ENCODE measurements at places on chromosomes 5 and 9. TPM values are rescaled to one million over a fixed set of nuclear protein-coding genes. Genes with fewer than 3 reads are reported as not detected.

The SLC6A19 gene
- 0.23 TPM for total RNA-seq

The PCDHA1 gene
- not detected for total RNA-seq

The GABRA6 gene
- total RNA-seq, result not detected

DNA sequence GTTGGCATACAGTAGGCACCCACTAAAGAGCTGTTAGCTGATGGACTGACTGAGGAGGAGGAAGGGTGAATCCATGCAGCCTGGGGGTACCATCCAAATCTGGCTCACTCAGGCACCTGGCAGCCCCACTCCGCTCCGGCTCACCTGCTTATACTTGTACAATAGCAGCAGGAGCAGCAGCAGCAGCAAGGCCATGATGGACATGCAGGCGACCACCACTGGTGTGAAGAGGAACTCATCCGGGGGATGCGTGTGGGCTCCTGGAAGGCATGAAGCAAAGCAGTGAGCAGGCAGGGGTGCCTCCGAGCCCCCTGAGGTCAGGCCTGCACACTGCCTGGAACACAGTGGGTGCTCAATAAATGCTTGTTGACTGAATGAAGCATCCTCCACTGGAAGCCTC lies 18.3 kb downstream of the CSF1R start:
- peak; percentile 51 for DNase-seq

The TMEM161B gene
- 11.6 TPM for total RNA-seq

- no peak for DNase-seq
Observed at GRCh38 chr5:151627650-151628049, 36.5 kb upstream of the FAT2 start.

GRCh38 chr5:125719681-125720347 lies 703.4 kb upstream of the GRAMD2B start:
- DNase-seq, result no peak

GRCh38 chr9:676780-677438 lies 164.6 kb upstream of the DMRT1 start:
- no peak for DNase-seq

The NSMF gene
- total RNA-seq, result 38.1 TPM

- peak; percentile 92 for DNase-seq
Observed at GRCh38 chr9:34664281-34665066, 2.0 kb upstream of the CCL27 start.

The GNG10 gene
- 15.1 TPM for total RNA-seq

DNA sequence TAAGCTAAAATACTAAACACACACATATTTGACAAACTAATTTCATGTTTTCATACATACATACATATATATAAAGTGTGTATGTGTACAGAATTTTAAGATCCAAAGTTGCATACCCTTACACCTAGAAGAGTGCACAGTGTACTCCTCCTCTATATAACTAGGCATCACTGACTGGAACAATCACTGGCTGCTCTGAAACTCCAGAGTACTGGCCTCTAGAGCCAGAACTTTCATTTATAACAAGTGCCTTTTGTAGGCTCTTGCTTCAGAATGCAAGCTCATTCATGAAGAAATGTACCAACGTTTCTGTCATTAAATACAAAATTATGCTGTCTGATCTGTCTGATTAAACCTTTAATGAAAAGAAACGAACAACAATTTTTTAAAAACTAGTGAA lies 4.0 kb downstream of the LEAP2 start:
- DNase-seq, result no peak

DNA sequence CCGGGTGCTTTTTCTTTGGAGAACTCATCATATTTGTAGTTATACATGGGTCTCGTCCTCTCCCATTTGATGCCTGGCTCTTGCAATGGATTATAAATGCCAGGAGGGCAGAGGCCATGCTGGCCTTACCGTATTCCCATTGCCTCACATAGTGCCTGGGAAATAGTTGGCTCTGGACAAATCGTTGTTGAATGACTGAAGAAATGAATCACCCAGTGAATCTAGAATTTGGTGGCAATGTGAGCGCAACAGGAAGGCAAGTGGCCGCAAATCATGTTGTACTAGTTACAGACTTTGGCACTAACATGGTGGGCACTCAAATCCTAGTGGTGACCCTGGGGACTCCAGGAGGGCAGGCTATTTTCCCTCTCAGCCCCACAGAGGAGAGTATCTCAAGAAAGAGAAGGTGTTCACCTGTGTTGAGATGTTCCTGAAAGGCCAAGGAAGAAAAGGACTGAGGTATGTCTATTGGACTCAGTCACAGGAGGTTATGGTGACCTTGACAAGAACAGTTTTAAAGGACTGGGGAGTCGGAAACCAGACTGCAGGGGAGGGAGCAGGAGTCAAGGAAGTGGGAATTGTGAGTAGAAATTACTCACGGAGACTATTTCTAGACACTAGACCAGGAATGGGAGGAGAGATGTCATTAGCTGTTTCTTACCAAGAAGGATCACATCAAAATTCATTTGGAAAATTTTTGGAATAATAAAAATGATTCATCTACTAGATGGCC lies 61.7 kb upstream of the COL15A1 start:
- DNase-seq, result no peak

The PCDHGB2 gene
- 2.6 TPM for total RNA-seq

- DNase-seq, result no peak
Observed at GRCh38 chr5:72552041-72552557, 44.9 kb upstream of the ZNF366 start.

GRCh38 chr9:70113403-70114022 lies 69.9 kb downstream of the MAMDC2 start:
- no peak for DNase-seq

GRCh38 chr9:13268469-13268868 lies 11.0 kb downstream of the MPDZ start:
- no peak for DNase-seq

The NUDT12 gene
- 14.1 TPM for total RNA-seq

The CA9 gene
- total RNA-seq, result 5.7 TPM

DNA sequence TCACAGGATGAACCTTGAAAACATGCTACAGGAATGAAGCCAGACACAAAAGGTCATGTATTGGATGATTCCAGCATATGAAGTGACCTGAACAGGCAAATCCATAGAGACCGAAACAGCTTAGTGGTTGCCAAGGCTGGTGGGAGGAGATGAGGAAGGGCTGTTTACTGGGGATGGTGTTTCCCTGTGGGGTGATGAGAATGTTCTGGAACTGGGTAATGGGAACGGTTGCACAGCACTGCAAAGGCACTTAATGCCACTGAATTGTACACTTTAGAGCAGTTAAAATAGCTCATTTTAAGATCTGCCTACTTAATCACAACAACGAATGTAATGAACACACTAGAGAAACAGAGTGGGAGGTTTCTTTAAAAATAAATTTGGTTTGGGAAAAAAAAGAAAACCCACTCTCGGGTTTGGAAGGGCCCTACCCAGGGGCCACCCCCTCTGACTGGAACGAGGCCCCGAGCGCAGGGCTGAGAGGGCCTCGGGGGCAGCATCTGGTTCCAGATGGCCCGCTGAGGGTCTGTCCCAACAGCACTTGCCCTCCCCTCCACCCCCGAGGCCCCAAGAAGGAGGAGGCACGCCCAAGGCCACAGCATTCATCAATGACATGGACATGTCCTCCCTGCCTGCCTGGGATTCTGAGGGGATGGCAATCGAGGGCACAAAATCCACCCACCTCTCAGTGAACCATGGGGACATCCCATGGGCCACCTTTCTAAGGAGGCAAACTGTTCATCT lies 31.7 kb downstream of the SARDH start:
- peak; percentile 52 for DNase-seq

The SH3TC2 gene
- 1.9 TPM for total RNA-seq

The MELK gene
- 3.2 TPM for total RNA-seq

DNA sequence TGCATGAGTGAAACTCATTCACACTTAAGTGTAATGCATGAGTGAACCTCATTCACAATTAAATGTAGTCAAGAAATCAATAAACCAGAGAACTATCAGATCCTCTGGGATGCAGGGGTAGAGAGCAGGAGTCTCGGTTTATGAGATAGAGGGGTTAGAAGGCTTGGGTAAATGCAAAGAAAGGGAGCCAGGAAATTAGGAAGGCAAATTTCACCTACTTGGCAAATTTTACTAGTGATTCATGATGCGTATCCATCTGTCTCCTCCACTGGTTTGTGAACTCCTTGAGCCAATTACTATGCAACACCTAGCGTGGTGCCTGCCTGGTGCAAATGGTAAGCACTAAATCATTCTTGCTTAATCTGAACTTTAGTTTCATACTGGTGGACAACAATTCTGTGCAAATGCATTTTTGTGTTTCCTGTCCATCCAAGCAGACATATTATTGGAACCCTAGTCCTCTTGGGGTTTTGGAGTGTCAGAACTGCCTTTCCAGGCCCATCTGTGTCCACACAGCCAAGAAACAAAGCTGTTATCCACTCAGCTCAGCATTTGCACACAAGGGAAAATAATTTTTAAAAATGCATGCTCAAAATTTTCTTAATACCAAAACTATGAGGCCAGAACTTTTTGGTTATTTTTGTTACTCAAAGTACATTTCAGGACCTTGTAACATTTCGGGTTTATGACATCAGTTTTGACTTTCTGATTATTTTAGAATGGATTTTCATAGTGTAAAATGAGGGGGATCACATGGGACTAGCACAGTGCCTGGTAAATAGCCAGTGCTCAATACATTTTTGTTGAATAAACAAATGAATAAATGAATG lies 5.2 kb downstream of the HAPLN1 start:
- DNase-seq, result no peak

The PARP8 gene
- total RNA-seq, result 12.1 TPM

The SURF2 gene
- 42.3 TPM for total RNA-seq

DNA sequence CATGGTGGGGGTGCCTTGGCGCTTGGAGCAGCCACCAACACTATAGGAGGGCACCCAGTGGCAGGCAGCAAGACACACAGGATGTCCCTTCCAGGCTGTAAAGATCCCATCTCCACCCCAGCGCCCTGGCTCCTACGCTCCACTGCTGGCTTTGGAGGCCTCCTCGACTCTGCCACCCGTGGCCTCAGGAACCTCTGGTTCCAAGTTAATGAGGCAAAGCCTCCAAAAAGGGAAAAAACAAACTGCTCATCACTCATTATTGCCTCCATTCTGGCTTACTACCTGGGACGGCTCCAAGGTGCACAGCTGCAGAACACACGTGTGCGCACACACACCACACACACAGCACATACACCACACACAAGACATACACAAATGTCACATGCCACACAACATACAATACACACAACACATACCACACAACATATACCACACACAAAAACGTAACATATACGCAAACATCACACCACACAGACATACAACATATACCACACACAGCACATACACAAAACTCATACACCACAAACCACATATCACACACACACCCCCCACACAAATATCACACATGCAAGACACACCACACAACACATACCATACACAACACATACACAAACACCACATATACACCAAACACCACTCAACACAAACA lies 45.3 kb downstream of the ROR2 start:
- no peak for DNase-seq

The TLE1 gene
- total RNA-seq, result 38.5 TPM

DNA sequence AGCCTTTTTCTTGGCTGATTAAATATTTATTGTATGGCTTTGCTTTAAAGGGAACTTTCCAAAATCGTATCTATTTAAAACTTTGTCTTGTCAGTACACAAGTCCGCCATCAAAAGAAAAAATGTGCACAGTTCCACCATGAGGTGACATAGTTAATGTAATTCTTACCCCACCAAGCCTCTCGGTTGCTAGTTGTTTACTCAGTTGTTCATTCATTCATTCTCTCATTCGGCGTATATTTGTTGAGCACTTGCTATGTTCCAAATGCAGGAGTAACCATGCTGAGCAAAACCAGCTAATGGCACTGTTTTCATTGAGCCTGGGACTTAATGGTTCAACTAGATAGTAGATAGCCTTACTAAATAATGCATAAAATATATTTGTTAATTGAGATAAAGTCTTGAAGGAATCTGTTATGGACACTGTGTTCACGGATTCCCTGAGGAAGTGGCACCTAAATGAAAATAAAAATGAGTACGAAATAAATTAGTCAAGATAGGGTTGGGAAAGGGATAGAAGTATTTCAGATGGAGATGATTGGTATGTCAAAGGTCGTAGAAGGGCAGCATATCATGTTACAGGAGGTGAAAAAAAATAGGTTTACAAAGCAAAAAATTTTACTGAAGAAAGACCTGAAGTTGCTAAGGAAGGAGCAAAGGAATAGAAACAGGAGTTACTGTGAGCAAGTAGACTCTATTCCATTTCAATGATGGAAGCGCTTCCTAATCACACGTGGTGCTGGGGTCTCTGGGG lies 1.5 kb downstream of the DCAF10 start:
- no peak for DNase-seq

GRCh38 chr9:111272581-111272980 lies 57.4 kb downstream of the OR2K2 start:
- DNase-seq, result no peak

DNA sequence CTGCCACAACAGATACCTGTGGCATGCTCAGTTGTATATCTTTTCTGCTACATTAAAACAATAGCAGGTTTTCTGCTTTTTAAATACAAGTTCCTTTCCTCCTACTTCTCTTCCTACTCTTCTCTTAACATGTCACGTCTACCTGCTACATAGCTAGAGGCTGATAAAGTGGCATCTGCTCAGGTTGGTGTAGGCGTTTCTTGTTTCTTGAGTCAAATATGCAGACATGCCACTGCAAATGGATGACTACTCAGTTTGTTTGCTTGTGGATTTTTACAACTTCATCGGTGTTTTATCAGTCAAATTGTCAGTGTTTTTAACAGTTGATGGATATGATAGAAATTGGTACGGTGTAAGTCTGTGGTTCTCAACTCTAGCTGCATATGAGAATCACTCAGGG lies 525.7 kb downstream of the TLE4 start:
- no peak for DNase-seq

- no peak for DNase-seq
Observed at GRCh38 chr5:120466341-120467006, 2.4 kb downstream of the PRR16 start.

GRCh38 chr5:33073881-33074327 lies 362.8 kb downstream of the NPR3 start:
- no peak for DNase-seq

The RASEF gene
- 5.6 TPM for total RNA-seq

DNA sequence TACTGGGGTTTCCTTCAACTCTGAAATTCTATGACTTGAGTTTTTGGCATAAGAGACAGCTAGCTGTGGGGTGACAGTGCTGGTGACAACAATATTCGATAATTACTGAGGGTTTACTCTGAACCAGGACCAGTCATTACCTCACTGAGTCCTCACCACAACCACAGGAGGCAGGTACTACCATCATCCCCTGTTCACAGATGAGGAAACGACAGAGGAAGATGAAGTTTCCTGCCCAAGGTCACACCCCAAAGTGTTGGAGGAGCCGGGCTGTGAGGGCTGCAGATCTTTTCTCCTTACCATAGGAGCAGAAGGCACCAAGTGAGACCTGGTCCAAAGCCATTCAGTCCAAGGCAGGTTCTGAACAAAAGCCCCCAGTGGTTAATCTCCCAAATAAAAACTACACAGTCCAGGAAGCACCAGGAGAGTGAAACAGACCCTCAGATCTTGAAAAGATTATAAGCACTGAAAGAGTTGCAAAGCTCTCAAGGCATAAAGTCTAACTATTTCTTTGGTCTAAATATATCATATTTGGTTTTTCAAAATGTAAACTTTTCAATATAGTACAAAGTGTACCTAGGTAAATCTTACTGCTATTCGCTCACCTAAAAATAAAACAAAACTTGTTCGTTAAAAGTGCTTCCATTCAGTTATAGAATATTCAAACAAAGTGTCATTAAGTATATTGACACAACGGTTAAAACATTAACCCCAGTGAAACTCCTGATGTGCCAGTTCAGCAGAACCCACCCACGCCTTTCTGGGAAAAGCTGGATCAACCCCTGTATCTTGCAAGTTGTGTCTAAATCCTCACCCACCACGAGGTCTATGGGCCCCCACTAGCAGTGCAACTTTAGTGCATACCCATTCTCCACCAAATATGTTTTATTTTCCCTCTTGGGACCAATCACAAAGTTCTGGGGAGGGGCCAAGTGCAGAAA lies 82.6 kb upstream of the EQTN start:
- no peak for DNase-seq

GRCh38 chr5:56558131-56558745 lies 257.1 kb upstream of the MAP3K1 start:
- no peak for DNase-seq
